H7 (cell line): ENCODE measurements at places on chromosomes 5 and 9. TPM values are rescaled to one million over a fixed set of nuclear protein-coding genes. Genes with fewer than 3 reads are reported as not detected.

DNA sequence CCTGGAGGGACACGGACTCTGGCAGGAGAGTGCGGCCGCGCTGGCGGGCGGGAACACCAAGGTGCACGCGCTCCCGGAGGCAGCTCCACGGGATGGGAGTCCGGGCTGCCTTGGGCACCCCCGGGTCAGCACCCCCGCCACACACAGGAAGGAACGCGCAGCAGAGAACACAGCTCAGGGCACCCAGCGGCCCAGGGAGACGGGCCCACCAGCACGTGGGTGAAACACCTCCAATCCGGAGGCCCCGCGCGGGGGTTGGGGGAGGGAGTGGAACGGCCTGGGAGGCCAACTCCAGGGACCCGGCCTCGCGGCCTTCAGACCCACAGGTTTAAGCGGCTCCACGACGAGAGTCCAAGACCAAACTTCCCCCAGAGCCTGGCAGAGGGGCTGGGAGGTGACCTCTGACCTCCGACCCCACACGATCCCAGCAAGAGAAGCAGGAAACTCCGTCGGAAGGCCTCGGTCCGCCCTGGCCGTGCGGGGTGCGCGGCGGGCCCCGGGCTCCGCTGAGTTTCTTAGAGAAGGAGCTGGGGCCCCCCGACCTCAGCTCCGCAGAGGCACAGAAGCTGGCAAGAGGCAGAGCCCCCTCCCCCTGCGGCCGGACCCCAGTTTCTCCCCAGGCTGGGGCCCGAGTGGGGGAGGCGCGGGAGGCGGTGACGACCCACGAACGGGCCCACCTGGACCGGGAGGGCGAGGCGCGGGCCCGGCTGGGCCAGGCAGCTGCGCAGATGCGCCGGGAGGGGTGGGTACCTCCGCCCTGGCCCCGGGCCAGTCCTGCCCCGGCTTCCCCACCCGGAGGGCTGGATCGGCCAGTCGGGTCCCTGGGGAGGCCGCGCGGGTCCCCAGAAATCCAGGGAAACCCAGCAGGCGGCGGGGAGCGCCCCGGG lies 851 bp downstream of the NACC2 start:
- peak; percentile 92 for DNase-seq

- no peak for DNase-seq
Observed at GRCh38 chr9:633461-633860, 208.0 kb upstream of the DMRT1 start.

DNA sequence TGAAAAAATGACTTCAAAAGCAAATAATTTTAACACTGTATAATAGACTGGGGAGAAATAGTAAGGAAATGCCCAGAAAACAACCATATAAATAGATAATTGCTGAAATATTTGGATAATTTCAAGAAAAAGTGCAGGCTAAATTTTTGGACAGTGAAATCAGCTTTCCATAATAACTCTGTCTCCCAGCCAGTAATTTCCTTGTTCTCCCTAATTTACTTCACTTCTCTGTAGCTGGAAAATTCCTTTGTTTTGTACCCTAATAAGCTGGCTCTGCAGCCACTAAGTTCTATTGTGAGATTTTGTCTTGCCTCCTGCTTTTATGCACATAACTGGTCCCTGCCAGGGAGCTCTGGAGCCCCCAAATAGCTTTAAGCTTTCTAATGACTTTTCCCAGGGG lies 27.7 kb downstream of the PRDM6 start:
- no peak for DNase-seq

DNA sequence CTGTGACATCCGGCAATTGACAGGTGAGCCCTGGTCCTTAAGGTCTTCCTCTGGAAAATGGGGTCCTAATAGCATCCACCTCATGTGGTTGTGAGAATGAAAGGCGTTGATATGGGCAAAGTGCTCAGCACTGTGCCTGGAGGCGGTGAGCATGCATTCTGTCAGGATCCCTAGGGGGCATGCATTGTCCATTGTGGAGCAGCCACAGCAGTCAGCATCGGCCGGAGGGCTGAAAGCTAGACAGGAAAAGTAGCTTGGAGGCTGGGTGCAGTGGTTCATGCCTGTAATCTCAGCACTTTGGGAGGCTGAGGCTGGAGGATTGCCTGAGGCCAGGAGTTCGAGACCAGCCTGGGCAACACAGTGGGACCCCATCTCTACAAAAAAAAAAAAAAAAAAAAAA lies 122.2 kb downstream of the LHX2 start:
- DNase-seq, result peak; percentile 65

Gene PRUNE2
- 1.7 and 3.3 TPM in 2 replicates for total RNA-seq
